Activated T-cell treated with anti-CD3 and anti-CD28 coated beads for 24 hours (primary cell): ENCODE measurements at places on chromosomes 6 and 20.

GRCh38 chr6:15218401-15218800, 27.5 kb upstream of the JARID2 start:
- DNase-seq: no peak

GRCh38 chr6:107590378-107590777, 100.5 kb downstream of the SOBP start:
- DNase-seq: no peak

- no peak for DNase-seq
Measured at GRCh38 chr20:18005990-18006364, 37.2 kb downstream of the MGME1 start.

DNA sequence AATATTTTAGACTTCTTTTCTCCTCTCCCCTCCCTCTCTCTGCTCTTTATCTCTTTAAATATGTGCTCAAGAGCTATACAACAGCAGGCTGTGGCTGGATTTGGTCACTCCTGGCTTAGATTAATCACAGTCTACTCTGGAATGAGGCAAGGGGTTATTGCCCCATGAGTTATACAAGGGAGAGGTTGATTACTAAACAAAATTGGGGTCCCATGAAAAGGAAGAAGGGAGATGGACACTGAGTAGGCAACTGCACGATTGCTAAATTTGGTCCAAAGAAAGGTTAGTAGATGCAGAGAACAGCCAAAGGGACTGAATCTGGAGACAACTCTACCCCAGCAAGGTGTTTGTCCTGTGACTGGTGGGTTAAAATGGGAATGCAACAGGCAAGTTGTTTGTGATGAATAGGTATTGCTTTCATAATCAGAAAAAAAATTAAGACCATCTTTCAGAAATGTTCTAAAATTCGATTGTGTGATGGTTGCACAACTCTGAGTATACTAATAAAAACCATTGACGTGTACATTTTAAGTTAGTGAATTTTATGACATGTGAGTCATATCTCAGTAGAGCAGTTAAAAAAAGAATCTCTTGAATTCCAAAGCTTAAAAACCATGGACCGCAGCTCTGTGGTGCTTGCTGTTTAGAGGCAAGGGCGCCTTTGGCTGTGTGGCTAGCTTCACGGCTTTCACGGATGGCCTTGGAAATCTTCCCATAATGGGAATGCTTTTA, 57.1 kb downstream of the KIZ start:
- DNase-seq: no peak

GRCh38 chr6:170160628-170161611, 130.0 kb downstream of the DLL1 start:
- no peak for DNase-seq

GRCh38 chr20:301886-302848, 4.8 kb downstream of the ZCCHC3 start:
- no peak for DNase-seq

DNA sequence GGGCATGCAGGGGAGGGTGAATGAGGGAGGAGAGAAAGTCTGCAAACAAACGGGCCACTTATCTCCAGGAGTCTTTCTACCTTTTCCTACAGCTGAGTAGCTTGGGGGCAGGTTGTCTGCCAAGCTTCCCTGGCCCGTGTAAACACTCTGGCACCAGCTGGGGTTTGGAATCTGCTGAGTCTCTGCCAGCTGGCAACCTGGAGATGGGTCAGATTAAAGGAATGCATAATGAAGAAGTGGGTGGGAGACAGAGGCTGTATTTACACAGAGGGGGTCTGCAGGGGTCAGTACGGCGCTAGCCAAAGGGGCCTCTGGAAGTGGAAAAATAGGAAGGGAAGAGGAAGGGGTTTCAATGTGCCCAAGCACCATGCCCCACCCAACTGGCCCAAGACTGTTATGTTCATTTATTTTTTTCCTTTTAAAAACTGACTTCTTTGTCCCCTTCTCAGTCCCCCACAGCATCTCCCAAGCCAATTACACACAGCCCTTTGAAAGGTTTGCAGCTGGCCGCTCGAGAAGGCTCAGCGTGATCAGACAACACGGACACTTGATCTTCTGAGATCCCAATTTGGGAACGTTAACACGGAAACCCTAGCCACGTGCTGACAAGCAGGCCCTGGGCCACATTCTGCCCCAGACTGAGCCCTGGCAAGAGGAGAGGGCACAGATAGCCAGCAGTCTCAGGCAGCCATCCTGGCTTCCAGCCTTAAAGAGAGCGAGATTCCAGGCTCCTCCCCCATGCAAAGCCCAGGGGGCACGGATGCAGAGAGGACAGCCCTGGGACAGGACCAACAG, 25.2 kb downstream of the TRAM2 start:
- no peak for DNase-seq

DNA sequence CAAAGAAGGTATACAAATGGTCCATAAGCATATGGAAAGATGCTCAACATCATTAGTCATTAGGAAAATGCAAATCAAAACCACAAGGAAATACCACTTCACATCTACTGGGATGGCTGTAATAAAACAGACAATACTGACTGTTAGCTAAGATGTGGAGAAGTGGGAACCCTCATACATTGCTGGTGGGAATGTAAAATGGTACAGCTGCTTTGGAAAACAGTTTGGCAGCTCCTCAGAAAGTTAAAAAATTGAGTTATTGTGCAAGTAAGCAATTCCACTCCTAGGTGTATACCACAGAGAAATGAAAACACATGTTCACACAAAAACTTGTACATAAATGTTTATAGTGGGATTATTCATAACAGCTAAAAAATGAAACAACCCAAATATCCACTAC, 173.0 kb upstream of the JAG1 start:
- DNase-seq: no peak

GRCh38 chr6:165770397-165771082, 107.5 kb upstream of the PDE10A start:
- no peak for DNase-seq

GRCh38 chr6:145863988-145864616, 49.5 kb upstream of the FBXO30 start:
- DNase-seq: no peak

- no peak for DNase-seq
Measured at GRCh38 chr20:62174870-62175624, 7.8 kb upstream of the MTG2 start.

DNA sequence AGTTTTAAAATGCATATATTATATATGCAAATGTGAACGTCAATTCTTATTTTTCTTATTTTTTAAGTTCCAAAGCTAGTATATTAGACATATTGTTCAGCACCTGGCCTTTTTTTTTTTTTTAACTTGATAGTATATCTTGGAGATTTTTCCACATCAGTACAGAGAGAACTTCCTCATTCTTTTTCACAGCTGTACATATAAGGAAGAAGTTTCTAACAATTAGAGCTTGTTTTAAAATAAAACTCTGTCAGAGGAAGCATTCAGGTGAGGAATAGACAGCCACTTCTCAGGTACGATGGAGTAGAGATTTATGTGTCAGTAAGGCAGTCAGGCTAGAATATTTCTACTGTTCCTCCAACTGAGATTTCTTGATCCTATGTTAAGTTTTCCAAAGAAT, 233.1 kb upstream of the SUPT3H start:
- no peak for DNase-seq

DNA sequence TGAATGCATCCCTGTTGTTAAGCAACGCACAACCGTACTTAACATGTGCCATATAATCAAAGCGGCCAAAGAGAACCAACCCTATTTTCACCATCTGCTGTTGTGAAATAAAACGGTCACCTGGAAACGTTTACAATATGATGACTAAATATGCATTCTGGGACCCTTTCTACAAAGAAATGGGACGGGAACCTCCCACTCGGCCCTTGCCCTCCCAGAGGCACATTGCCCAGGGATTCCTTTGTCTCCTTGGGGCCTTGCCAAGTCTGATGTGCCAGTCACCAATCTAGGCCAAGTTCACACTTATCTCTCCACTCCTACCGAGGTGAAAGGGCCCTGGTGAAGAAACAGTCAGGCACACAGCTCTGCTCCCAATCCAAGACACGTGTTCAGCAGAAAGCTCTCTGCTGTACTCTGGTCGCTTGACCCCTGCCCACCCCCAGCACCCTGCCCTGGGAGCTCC, 427.4 kb upstream of the JARID2 start:
- DNase-seq: no peak

GRCh38 chr6:43629104-43629504, at the start of gene GTPBP2:
GTPBP2 (minus strand) TSS chr6:43629264; CDS start chr6:43629162, 102 bp downstream.
- peak; percentile 94 for DNase-seq

DNA sequence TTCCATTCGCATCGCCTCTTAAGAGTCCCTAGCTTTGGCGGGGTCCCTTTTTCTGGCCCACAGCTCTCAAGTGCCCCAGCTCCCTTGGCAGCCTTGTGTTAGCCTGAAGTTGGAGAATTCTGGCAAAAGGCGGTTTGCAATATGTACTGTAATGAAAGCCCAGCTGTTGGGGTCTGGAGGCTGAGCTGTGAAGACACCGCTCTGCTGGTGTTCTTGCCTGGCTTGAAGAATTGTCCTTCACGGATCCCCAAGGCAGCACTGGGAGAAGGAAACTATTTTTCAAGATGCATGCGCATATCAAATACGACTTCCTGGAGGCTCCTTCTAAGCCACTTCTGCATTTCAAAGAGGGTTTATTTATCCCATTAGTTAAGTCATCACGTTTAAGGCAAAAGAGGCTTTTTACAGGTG, 21.4 kb upstream of the CITED2 start:
- DNase-seq: no peak

GRCh38 chr6:146679386-146679785, 80.6 kb downstream of the ADGB start:
- DNase-seq: no peak

GRCh38 chr6:133512410-133513016, 271.4 kb downstream of the EYA4 start:
- peak; percentile 1 for DNase-seq

DNA sequence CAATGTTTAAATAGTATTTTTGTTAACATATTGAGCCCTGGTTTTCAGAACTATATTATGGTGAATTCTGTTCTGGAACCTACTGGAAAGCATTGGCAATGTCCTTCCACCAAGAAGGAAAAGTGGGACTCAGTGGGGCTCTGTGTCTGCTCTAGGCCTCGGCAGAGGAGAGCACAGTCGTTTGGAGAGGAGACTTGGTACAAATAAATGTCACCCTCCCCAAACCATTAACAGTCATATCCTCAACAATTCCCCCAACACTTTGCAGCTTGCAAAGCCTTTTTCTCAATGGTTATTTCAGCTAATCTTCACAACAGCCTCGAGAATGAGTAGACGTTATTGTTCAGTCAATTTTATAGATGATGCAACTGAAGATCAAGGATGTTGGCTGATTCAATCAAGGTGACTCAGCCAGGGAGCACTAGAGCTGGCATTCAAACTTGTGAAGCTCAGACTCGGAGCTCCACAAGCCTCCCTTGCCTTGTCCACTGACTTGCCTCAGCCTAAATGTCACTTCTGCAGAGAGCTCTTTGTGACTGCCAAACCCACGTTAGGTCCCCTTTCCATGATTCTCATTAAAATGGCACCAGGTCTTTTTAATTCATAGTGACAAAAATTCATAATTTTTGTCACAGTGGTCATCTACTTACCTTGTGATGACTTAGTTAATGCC, 60.6 kb downstream of the TOX2 start:
- no peak for DNase-seq

- DNase-seq: no peak
Measured at GRCh38 chr6:38503032-38503773, 136.5 kb downstream of the BTBD9 start.

DNA sequence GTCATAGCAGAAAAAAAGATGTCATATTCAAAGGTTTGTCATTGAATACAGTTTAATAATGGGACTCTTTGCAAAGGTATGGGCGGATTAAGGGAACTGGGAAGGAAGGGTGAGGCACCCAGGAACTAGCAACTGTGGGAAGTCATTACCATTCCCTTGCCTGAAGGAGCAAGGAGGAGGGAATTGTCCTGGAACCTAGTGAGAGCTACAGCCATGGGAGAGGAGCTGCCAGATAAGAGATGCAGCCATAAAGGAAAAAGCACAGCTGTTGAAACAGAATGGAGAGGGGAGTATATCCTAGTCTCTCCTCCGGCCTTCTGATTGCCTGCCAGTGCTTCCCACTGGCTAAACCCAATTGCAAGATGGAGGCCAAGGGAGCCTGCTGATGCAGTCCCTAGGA, 250.6 kb downstream of the BCKDHB start:
- no peak for DNase-seq

DNA sequence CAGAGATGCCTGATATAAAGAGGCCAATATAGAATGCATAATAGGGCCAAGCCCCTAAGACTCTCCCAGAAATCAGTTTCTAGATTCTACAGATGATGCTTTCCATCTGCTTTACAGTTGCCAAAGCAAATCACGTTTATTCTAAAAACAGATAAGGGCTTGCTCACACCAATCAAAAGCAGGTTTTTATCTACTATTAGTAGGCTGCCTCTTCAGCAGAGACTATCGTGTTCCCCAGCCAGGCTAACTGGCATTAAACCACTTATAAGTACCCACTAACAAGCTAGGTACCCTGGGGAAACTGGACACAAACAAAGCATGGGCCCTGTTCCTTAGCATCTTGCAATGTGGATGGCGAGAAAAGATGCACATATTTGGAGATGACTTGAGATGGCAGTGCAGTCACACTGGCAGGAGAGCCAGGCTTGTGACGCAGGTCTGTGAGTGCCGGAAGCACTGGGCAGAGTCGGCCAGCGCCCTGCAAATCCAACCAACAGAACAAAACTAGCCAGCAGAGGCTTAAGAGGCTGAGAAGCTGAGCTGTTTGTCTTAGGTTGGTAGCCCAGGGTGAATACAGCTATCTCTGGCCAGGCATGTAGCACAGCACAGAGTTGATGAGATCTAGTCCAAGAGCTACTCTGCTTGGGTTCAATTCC, 73.4 kb downstream of the GFOD1 start:
- DNase-seq: no peak

DNA sequence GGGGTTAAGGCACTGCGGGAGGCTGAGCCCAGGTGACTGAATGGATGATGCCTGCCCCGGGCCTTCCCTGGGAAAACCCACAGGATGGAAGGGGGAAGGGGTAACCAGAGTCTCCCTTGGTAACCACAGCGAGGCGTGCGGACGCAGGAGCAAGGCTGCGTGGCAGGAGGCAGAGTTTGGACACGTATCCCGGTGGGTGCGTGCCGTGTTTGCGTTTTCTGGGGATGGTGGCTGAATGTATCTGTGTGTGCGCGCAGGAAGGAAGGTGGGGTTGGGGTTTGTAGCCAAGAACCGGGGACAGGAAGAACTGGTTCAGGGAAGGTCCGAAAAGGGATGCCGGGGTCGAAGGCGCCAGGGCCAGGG, 1.8 kb downstream of the MDGA1 start:
- no peak for DNase-seq

DNA sequence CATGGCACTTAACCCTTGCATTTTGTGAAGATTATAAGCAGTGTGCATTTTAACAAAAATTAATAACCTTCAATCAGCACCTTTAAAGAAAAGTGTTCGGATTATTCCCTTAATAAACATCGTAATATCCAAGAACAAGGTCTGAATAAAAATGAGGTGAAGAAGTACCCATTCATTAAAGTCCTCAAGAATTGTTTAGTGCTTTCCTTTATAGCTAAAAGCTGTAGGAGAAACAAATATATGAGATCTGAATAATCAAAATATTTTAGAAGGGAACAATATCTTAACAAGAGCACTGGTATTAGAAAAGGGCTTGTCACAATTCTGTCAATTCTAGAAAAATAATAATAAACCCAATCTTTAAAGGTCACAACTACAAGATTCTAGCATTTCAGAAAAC, 167.7 kb upstream of the SUPT3H start:
- no peak for DNase-seq
